Suppressor macrophage treated with lipopolysaccharide for 4 hours (primary cell): ENCODE measurements at places on chromosomes 11 and 22.
A peak's percentile ranks its signal among the peaks of the same experiment; 100 is the strongest.

DNA sequence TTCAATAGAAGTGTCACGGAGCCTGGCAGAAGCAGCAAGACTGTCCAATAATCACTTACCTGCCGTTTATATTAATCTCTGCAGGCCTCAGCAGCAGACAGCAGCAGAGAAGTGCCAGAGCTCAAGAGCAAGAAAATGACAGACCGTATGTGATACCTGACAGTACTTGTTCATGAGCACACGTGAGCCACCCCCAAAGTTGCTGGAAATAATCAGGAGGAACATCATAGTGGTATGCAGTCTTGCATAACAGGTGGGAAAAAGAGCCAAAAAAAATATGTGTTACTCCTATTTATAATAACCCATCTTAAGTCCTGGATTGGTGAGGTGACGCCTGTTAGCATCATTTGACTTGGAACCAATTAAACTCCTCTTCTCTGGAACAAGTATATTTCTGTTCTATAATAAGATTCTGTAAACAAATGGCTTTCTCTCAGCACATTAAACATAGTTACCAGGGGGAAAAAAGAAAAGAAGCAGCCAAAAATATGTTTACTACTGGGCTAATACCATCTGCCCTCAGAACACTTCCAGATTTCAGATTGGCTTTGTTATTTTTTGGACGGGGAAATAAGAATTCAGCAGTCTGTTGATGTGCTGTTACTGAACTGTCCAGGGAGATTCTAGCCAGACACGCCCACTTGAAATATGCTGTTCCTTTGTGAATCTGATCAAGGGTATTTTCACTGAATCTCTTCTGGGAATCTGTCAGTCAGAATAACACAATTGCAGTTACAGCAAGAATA lies 7.9 kb upstream of the SLN start:
- no peak for DNase-seq

- no peak for DNase-seq
Measured at GRCh38 chr11:109378034-109378433, 44.0 kb upstream of the C11orf87 start.

DNA sequence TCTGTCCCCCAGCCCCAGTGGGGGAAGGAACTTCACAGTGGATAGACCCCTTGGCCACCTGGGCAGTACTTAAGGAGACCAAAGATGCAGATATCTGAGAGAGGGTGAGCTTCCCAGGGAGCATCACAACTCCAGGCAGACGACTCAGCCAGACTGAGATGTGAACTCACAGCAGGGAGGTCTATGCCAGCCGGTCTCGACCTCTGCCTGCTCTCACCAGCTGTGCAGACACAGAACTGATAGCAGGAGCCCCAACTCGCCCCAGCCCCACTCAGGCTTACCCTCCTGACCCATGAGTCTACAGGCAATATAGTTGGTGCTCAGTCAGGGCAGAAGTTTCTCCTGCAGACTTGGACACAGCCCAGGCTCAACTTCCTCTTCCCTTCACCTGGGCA lies 29.7 kb upstream of the ACCSL start:
- DNase-seq, result no peak

- no peak for DNase-seq
Measured at GRCh38 chr11:100882957-100883356, 195.9 kb downstream of the ARHGAP42 start.

DNA sequence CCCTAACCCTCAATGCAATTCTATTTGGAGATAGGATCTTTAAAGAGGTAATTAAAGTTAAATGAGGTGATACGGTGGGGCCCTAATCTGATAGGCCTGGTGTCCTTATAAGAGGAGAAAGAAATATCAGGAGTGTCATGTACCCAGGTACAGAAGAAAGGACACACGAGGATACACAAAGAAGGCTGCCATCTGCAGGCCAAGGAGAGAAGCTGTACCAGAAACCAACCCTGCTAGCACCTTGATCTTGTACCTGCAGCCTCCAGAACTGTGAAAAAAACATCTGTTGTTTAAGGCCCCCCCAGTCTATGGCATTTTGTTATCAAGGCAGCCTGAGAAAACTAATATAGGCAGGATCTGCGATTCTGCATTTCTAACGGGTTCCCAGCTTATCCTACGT lies 44.2 kb downstream of the FBXO7 start:
- DNase-seq, result no peak

- no peak for DNase-seq
Measured at GRCh38 chr22:29244785-29245625, 22.8 kb downstream of the RHBDD3 start.

- DNase-seq, result no peak
Measured at GRCh38 chr11:5622802-5623201, 2.0 kb upstream of the TRIM34 start.

- DNase-seq, result peak; percentile 53
Measured at GRCh38 chr11:110977661-110978060, 265.4 kb upstream of the ARHGAP20 start.

DNA sequence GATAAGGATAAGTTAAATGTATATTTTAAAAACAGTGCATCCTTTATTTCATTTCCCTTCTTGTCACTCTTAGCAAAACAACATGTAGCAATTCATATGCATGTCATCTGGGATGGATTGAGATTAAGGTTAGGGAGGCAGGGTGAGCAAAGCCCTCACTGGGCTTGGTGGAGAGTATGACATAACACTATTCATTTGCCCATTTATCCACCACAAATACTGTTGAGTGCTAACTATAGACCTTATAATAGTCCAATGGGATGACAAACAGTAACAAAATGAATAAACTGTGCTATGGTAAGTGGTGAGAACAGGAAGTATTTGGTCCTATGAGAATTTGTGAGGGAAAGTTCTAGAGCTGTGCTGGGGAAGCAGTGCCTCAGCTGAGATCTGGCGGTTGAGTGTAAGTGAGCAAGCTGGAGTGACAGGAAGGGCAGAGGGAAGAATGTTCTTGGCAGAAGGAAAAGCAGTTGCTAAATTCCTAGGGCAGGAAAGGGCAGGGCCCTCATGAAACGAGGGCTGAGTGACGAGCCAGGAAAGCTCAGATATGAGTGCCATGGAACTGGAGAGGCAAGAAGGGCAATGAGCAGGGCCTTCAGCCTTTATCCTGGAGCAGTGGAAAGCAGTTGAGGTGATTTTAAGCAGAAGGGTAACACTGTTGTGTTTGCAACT lies 6.7 kb downstream of the HSD17B12 start:
- DNase-seq, result peak; percentile 13

GRCh38 chr11:1271002-1271401 lies 38.4 kb downstream of the TOLLIP start:
- DNase-seq, result no peak
